ENCODE measurements at places on chromosomes 4 and X.
A peak's percentile ranks its signal among the peaks of the same experiment; 100 is the strongest.

DNA sequence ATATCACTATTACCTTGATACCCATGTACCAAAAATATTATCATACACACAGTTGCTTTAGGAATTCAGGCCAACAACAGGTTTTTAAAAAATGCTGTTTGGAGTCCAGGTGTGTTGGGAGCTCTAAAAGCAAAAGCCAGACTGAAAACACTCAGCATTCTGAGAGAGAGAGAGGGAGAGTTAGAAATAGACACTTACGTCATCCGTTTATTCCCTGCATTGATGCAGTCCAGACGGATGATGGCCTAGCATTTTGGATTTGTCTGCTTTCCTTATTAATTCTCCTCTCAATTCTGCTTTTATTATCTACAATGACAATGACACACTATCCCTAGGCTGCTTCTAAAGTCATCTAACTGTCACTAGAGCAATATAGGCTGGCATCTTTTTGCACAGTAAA is 358.3 kb upstream of the BOD1L1 start:
- DNase-seq: no peak

GRCh38 chr4:155526452-155527169 is 140.0 kb upstream of the GUCY1A1 start:
- no peak for DNase-seq

GRCh38 chrX:144333429-144333828 is 449.6 kb downstream of the UBE2NL start:
- DNase-seq: no peak

DNA sequence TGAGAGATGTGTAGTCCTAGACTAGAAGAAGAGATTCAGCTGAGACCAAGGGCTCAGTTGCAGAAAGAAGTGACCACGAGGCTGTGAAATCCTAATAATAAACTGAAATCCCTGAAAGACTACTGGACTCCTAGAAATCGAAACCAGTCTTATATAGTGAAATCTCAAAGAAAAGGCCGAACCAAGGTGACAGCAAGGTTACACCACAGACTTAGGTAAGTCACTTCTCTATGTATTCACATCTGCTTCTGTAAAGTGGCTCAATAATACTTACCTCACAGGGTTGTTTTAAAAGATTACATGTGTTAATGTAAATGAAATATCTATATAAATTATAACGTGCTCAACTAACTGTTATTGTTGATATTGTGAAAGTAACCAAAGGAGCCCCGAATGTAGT is 60.3 kb downstream of the ARSJ start:
- no peak for DNase-seq

GRCh38 chrX:132940727-132941327 is 17.6 kb downstream of the HS6ST2 start:
- DNase-seq: no peak

GRCh38 chr4:146336410-146336807 is 122.1 kb downstream of the REELD1 start:
- DNase-seq: no peak

DNA sequence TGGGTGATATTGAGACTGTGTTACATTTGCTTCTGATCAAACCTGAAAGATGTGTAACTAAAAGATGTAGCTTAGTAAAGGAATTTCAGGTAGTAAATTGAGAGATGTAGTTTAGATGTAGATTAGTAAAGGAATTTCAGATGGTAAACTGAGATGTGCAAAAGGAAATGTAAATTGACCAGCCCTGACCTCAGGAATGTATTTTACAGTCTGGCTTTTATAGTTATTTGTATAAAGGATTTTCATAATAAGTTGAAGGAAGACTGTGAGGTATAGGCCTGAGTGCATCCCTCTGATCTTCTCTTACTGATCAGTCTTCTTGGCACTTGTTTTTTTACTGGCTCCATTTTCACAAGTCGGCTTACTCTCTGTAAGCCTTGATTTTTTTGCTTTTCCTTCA is 3.2 kb downstream of the KLHL2 start:
- DNase-seq: no peak

- DNase-seq: peak; percentile 84
Measured at GRCh38 chr4:2961811-2962441, 1.3 kb downstream of the NOP14 start.

DNA sequence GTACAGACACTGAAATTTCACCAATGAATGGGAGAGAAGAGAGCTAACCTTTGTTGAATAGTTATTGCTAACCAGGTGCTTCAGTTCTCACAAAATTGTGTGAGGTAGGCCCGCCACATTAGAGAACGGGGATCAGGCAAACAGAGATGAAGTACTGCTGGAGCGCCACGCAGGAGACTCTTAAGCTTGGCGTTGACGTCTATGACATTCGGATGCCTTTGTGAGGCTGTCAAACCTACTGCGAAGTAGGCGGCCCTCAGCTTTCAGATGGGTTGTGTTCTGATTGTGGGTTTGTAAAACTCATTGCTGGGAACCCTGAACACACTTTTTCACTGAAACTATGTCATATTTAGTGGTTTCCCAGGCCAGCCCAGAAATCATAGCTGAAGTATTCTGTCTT is 173.6 kb downstream of the CBR4 start:
- peak; percentile 36 for DNase-seq

GRCh38 chrX:47209508-47210238 is 8.8 kb upstream of the CDK16 start:
- no peak for DNase-seq

DNA sequence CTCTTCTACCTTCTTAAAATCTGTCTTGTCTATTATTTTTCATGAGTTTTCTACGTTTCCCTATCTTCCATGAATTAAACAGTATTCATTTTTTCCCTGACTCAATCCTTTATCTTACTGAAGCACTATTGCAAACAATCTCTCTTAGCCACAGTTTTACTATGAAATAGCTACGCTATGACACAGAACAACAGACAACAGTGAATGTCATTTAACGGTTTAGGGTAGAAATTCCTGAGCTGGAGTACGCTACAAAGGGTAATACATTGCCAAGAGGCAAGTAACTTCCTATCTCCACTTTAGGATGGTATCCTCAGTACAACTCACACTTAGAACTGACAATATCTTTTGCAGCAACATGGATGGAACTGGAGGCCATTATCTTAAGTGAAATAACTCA is 552.6 kb downstream of the INPP4B start:
- no peak for DNase-seq

GRCh38 chr4:41414412-41414779 is 123.6 kb upstream of the LIMCH1 start:
- no peak for DNase-seq

DNA sequence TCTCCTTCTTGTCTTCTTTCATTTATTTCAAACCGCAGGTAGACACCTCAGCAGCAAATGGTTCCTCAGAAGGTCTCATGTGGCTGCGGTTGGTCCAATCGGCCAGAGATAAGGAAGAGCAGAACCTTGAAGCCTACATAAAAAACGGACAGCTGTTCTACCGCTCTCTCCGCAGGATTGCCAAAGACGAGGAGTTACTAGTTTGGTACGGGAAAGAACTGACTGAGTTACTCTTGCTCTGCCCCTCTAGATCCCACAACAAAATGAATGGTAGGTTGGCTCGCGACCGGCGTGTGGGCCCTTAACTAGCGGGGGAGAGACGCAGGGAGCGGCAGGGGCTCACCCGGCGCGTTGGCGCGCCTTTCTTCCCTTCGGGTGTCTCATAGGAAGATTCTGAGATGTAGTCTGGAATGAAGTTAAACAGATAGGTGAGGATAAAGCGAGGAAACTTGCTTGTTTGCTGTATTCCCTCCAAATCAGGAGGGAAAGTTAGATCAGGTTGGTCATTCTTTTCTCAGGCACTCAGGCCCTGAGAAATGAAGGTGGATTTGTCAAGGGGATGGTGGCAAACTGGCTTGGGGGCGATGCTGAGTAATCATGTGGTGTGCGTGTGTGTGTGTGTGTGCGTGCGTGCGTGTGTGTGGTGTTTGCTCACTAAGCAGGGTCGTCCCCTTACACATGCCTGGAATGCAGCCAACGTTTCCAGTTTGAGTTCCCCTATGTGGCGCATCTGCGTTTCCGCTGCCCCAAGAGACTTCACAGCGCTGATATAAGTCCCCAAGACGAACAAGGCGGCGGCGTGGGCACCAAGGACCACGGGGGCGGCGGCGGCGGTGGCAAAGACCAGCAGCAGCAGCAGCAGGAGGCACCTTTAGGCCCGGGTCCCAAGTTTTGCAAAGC is 4.2 kb downstream of the PRDM8 start:
- DNase-seq: no peak

DNA sequence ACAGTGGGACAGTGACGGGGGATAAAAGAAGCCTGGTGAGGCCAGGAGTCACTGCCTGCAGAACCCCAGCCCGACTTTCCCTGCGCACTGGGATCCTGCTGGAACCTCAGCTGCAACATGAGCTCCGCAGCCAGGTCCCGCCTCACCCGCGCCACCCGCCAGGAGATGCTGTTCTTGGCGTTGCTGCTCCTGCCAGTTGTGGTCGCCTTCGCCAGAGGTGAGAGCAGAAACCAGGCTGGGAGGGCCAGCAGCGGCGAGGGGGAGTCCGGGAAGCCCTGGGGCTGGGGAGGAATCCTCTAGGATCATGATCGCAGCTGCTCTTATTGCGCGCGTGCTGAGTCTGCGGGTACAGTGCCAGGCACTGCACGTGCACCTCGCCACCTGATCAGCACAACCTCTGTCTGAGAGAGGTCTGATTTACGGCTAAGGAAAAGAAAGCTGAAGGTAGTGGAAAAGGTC is at the start of gene PF4V1:
Gene PF4V1 (plus strand): TSS at position 51 of the 459 bp plus-strand sequence. CDS start 67 bp downstream, at position 118.
- DNase-seq: no peak

DNA sequence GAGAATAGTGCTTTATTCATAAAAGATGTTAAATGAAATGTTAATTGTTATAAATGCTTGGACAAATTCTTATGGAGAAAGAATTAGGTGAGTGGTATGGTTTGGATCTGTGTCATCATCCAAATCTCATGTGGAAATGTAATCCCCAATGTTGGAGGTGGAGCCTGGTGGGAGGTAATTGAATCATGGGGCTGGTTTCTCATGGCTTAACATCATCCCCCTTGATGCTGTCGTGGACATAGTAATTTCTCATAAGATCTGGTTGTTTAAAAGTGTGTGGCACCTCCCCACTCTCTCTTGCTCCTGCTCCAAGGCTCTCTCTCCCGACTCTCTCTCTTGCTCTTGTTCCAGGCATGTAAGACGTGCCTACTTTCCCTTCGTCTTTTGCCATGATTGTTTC is 22.5 kb downstream of the GYPE start:
- DNase-seq: no peak

DNA sequence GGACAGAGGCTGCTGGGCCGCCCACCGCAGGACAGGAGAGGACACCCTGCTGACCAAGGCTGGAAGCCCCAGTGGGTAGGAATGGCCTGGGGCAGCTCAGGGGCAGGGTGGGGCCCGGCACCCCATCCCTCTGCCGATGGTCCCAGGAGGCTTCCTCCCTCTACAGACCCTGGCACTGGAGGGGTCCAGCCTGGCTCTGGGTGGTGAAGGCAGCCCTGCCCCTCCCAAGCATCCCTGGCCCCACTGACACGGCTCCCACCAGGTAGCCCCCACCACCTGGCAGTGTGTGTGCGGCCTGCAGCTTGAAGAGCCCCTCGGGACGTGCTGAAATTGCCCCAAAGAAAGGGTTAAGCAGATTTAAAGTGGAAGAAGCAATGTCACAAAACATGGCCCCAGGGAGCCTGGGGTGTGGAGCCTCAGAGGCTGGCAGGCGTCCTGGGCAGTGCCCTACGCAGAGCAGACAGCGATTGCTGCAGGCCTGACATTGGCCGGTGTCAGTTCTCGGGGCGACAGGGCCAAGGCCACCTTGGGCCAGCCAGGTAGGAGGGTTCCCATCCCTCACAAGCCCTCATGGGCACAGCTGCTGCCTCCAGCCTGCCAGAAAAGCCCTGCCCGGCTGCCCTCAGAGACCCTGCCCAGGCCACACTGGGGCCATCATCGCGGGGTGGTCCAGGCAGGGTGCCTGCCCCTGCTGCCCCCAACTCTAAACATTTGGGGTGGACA is 80.5 kb downstream of the FAM53A start:
- no peak for DNase-seq

DNA sequence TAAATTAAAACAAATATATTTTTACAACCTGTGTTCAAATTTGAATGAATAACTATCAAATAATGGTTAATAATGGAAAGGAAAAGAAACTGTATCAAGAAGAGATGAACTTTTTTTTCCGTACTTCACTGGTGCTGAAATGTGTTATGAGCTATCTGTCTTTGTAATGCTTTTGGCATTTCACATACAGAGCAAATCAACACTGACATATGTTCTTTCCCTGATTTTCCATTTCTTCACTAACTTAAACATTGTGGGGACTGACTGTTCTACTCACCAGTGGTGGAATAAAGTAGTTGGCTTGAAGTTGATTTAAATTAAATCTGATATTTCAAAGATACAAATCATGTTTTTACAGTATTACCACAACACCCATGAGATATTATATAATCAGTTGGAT is 304.0 kb upstream of the BMP3 start:
- DNase-seq: no peak

DNA sequence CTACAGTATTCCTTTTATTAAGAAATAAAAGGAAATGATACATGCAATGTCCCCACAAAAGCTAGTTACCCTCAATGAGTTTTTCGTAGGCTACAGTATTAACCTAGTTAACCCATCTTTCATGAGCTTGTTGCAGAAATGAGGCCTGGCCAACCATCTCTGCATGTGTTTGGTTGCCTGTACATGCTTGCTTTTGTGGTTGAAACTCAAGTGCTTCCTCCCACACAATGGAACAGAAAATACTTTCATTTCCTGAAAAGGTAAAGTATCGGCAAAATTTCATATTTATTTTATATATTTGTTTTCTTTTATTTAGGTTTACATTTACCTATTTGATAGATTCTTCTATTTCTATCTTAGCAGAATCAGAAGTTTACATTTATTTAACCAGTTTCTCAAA is 214.6 kb upstream of the FAM241A start:
- DNase-seq: no peak

GRCh38 chr4:81601358-81601694 is 129.6 kb upstream of the RASGEF1B start:
- no peak for DNase-seq

- DNase-seq: no peak
Measured at GRCh38 chrX:42098900-42099299, 175.5 kb upstream of the CASK start.

DNA sequence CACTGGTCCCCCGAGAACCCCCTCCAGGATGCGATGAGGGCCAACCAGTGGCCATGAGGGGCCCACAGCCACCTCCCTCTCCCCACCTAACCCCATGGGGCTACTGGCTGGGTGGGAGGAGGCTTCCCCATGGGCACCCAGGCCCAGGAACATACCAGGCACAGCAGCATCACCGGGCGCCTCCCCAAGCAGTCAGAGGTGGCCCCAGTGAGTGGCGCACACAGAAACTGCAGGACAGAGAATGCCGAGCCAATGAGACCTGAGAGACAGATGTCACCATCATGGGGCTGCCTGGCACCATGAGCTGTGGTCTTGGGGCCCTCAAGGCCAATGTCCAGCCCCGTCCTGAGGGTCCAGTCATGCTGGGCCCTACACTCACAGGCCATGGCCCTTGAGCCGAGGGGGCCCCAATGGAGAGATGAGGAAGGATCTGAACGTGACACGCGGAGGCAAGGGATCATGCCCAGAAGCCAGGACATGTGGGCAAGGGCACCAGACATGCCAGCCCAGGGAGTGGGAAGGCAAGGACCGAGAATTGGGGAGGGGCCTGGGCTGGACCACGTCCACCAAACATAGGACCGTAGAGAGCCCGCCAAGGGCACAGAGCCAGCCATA is 30.1 kb downstream of the NOP14 start:
- DNase-seq: peak; percentile 55

- DNase-seq: no peak
Measured at GRCh38 chr4:169668069-169668721, 47.8 kb downstream of the CLCN3 start.

- no peak for DNase-seq
Measured at GRCh38 chr4:103150677-103151076, 47.5 kb downstream of the CENPE start.

GRCh38 chrX:100812216-100813158 is 7.7 kb upstream of the CSTF2 start:
- DNase-seq: no peak
